Type B pancreatic cell (in vitro differentiated cells): ENCODE measurements at places on chromosomes 13 and 19. TPM values are rescaled to one million over a fixed set of nuclear protein-coding genes. Genes with fewer than 3 reads are reported as not detected.
A peak's percentile ranks its signal among the peaks of the same experiment; 100 is the strongest.

- H3K4me3 ChIP-seq, result no peak overlapping the region
- no peaks in the 10 kb centered on the region for H3K36me3 ChIP-seq
- DNase-seq, result no peak
- no peak overlapping the region for H3K27ac ChIP-seq
- H3K4me1 ChIP-seq, result peaks cover 11% of the 10 kb centered on the region
Observed at GRCh38 chr19:8196271-8196927, 12.8 kb upstream of the CERS4 start.

- no peaks in the 10 kb centered on the region for H3K27me3 ChIP-seq
- DNase-seq, result no peak
- H3K4me3 ChIP-seq, result peak overlapping the region; percentile 45
- H3K4me1 ChIP-seq, result peaks cover 20% of the 10 kb centered on the region
- no peaks in the 10 kb centered on the region for H3K36me3 ChIP-seq
Observed at GRCh38 chr19:5130371-5131030, 161.6 kb downstream of the KDM4B start.

GRCh38 chr13:80251403-80251802 lies 89.5 kb downstream of the SPRY2 start:
- H3K27me3 ChIP-seq, result no peaks in the 10 kb centered on the region
- H3K36me3 ChIP-seq, result no peaks in the 10 kb centered on the region
- DNase-seq, result no peak
- H3K4me3 ChIP-seq, result no peak overlapping the region
- H3K27ac ChIP-seq, result no peak overlapping the region
- no peaks in the 10 kb centered on the region for H3K4me1 ChIP-seq

- H3K4me1 ChIP-seq, result peaks cover 18% of the 10 kb centered on the region
- peak overlapping the region; percentile 93 for H3K27ac ChIP-seq
- no peak for DNase-seq
- no peaks in the 10 kb centered on the region for H3K27me3 ChIP-seq
Observed at GRCh38 chr19:3507371-3508120, 1.4 kb downstream of the FZR1 start.

- H3K27ac ChIP-seq, result no peak overlapping the region
- H3K4me3 ChIP-seq, result no peak overlapping the region
- DNase-seq, result no peak
- H3K36me3 ChIP-seq, result no peaks in the 10 kb centered on the region
- no peaks in the 10 kb centered on the region for H3K27me3 ChIP-seq
- no peaks in the 10 kb centered on the region for H3K4me1 ChIP-seq
Observed at GRCh38 chr19:10205636-10206035, 10.9 kb upstream of the DNMT1 start.

- peaks cover 6% of the 10 kb centered on the region for H3K27me3 ChIP-seq
- no peaks in the 10 kb centered on the region for H3K36me3 ChIP-seq
- peak overlapping the region; percentile 13 for H3K27ac ChIP-seq
Observed at GRCh38 chr13:28557725-28558520, 63.0 kb upstream of the FLT1 start.

DNA sequence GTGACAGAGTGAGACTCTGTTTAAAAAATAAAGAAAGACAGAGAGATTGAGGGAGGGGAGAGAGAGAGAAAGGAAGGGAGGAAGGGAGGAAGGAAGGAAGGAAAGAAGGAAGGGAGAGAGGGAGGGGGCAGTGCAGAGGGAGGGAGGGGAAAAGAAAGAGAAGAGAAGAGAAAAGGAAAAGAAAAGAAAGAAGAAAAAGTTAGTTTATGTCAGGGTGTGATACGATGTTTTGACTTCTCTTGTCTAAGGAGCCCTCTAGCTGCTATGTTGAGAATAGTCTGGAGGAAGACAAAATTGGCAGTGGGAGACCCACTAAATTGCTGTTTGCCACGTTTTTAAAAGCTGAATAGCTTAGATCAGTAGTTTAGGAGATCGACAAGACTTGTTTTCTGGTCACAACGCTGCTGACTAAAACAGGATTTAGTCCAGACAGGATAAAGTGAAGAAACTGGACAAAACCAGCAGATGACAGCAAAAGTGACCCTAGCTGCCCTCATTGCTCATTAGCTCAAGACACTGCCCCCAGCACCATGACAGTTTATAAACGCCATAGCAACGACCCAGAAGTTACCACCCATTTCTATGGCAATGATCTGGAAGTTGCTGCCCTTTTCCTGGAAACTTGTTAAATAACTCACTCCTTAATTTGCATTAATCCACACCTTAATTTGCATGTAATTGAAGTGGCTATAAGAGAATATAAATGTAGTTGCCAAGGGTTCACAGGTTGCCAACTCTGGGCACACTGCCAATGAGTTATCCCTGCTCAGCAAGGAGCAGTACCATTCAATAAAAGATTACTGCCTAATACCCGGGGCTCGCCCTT lies 11.1 kb downstream of the TEX101 start:
- no peaks in the 10 kb centered on the region for H3K4me1 ChIP-seq
- no peak for DNase-seq
- H3K4me3 ChIP-seq, result no peak overlapping the region
- H3K27ac ChIP-seq, result no peak overlapping the region
- H3K27me3 ChIP-seq, result no peaks in the 10 kb centered on the region

DNA sequence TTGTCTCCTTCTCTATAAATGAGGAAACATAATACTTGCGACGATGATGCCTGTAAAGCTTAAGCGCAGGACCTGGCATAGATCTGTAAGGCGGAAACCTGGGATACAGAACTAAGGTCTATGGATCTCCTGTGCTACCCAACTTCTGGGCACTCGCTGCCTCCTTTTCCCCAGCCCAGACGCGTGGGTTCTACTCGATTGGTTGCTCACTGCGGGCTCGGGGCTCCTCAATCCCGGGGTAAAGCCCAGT lies 615 bp upstream of the PSMC4 start:
- H3K27ac ChIP-seq, result peak overlapping the region; percentile 97
- H3K4me3 ChIP-seq, result peak overlapping the region; percentile 100
- H3K36me3 ChIP-seq, result peaks cover 27% of the 10 kb centered on the region
- DNase-seq, result no peak

The NLRP5 gene
- total RNA-seq, result not detected in 2 replicates

The CDX2 gene
- 11.3 and 31.8 TPM in 2 replicates for total RNA-seq

The VSTM1 gene
- total RNA-seq, result not detected in 2 replicates

The TTYH1 gene
- 8.7 and 50.7 TPM in 2 replicates for total RNA-seq

The LRP3 gene
- total RNA-seq, result 24.2 and 49.6 TPM in 2 replicates

The C19orf67 gene
- total RNA-seq, result not detected in 2 replicates
